Thoracic aorta (tissue), 2 donors: ENCODE measurements at places on chromosomes 6 and 20.

DNA sequence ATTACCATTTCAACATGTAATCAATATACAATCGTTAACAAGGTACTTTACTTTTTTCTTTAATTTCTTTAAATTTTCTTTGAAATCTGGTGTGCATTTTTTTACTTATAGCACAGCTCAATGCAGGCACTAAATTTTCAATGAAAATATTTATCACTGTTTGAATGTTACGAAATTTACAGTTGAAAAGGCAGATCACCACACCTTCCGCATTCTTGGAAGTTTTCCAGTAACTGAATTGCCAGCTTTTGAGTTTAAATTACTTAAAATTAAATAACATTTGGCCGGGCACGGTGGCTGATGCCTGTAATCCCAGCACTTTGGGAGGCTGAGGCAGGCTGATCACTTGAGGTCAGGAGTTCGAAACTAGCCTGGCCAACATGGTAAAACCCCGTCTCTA lies 309.9 kb downstream of the BMP7 start:
- DNase-seq = no peak

- DNase-seq = no peak
Observed at GRCh38 chr6:45758787-45759471, 256.7 kb downstream of the CLIC5 start.

DNA sequence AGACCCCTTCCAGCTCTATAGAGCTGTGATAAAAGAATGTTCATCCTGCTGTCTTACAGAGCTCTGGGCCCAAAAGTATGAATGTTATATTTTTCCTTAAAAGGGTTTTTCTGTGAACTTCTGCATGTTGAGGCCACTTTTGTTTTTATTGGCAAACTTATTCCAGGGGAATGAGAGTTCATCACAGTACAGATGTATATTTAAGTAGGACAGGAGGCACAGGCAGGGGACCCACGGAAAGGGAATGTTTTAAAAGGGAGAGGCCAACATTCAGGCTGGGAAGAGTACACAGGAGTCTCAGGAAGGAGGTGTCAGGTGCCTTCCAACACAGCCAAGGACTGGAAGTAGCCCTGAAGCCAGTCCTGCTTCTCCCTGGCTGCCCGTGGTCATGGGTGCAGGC lies 148.4 kb downstream of the EYA2 start:
- DNase-seq = no peak

DNA sequence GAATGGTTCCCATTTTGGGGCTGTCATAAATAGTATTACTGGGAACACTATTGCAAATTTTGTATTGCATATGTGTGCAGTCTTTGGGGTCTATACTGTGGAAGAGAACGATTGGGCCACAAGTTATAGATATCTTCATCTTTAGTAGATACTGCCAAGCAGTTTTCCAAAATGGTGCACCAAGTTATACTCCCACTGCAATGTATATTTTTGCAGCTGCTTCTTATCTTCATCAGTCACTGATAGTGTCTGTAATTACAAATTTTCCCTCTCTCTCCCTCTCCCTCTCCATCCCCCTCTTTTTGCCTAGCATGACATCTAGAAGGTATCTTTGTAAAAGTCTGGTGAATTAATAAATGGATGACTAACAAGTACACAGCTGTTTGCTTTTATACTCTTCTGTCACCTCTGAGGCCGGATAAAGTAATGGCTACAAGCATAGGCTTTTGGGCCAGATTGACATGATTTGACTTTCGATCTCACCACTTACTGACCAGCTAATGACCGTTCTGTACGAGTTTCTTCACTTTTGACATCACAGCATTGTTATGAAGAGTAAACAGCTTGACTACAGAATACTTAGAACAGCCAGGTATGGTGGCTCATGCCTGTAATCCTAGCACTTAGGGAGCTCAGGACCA lies 113.3 kb upstream of the SLC2A12 start:
- DNase-seq = no peak

DNA sequence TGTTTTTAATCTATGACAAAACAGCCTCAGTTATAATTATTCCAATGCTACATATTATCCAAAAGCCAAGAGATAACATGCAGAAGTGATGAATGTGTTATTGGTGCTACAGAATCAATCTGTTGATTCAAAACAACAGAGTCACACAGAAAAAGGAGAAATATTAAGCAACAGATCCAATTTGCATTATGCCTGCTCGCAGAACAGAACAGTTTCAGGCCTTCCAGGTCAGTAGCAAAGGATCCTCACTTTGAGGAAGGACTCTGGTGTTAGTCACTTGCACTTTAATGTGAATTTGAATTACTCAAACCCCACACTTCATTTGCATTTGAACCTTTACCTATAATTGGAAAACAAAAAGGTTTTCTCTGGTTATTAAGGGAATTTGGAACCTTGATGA lies 198.6 kb upstream of the NT5E start:
- DNase-seq = no peak

DNA sequence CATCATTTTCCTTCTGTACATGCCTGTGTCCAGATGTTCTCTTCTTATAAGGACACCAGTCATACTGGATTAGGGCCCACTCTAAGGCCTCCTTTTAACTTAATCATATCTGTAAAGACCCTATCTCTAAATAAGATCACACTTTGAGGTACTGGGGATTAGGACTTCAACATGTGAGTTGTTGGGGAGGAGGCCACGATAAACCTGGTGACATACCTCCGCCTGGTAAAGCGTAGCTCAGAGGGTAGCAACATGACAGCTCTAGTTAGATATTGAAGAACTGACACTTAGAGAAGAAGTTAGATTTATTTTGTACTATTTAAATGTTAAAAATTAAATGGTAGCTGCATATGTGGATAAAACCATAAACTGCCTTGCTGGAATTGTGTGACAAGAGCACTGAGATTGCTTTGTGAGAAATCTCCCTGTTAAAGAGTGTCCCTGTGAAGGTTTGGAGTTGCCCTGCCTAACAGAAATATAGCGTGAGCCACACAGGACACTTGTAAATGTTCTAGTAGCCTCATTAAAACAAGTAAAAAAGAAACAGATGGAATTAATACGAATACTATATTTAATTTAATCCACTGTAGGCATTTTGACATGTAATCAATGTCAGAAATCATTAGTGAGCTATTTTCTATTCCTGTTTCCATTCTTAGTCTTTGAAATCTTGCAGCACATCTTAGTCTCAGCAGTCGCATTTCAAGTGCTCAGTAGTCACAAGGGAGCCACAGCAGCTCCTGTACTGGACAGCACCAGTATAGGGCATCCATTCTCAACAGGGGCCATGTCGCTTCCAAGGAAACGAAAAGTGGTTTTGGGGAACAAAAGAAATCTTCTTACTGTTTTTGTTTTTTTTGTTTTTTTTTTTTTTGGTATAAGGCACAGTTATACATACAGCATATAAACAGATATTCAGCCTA lies 13.4 kb downstream of the PLCB1 start:
- no peak for DNase-seq

DNA sequence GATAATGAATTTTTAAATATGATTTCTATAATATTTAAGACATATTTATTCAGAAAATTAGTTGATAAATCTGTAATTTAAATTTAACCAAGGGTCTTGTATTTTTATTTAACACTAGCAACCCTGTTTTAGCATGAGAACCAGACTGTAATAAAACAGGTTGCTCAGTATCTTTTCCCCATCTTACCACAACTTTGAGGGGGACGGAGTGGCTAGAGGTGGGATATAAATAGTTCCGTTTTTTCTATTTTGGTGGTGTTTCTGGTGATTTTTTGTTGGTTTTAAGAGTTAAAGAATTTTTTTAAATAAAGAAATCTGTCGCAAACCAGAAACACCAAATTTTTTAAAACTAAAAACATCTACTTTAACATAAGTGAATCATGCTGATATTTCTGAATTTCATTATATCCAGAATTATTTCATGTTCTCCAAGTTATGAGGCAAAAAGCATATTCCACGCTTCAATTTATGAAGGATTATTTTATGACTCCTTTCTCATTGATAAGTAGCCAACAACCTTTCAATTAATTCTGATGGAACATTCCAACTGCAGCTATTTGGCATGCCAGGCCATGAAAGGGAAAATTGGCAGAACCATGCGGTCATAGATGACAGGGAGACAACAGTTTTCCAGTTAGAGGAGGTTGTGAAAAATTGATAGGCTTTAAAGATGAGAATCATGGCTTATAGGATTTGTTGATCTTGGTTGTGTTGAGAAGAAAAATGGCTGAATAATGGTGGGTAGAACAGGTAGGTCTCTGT lies 151.9 kb upstream of the CARMIL1 start:
- no peak for DNase-seq

DNA sequence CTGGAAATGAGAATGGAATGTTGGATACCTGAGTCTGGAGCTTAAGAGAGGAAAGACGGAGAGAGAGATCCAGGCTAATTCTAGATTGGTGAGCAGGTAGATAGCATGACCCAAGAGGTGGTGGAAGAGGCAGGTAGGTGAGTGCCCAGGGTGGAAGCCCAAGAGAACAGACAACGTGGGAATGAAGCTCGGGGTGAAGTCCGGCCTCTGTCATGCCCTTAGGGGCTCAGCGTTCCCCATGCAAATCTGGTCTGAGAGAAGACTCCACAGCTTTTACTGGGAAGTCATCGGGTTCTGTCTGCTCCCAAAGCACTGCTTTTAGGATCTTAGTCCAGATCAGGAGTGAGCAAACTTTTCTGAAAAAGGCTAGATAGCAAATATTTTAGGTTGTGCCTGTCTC lies 3.6 kb downstream of the NELFCD start:
- no peak for DNase-seq

GRCh38 chr6:44431118-44431725 lies 43.7 kb downstream of the CDC5L start:
- DNase-seq = no peak

DNA sequence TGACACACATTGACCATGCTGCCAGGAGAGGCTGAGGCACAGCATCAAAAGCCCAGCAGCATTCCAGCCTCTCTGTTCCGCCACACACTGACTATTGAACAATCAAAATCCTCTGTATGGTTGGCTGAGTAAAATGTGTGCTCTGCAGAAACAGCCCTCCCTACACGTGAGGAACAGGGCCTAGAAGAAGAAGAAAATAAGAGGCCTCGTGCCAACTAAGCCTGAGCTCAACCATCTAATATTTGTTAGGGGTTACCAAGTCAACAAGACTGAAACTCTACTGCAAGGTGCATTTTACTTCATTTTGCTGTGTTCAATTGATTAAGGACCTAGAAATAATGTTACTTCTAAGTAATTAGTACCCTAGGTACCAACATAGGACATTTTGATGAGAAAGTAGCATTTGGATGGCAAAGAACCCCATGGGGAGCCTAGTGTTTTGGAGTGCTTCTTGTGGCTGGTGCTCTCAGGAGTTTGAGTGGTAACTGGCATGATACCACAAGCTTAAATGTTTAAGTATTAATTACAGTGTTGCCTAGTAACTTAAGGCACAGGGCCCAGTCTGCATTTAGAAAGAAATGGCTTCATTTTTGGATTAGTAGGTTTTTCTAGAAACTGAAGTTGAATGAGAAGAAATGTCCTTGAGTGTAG lies 146.6 kb upstream of the PLN start:
- DNase-seq = no peak

GRCh38 chr6:14290772-14291330 lies 173.3 kb downstream of the CD83 start:
- no peak for DNase-seq

GRCh38 chr20:61900011-61900944 lies 165.4 kb downstream of the TAF4 start:
- DNase-seq = no peak

- DNase-seq = no peak
Observed at GRCh38 chr6:29424168-29424567, 9.4 kb downstream of the OR12D1 start.

DNA sequence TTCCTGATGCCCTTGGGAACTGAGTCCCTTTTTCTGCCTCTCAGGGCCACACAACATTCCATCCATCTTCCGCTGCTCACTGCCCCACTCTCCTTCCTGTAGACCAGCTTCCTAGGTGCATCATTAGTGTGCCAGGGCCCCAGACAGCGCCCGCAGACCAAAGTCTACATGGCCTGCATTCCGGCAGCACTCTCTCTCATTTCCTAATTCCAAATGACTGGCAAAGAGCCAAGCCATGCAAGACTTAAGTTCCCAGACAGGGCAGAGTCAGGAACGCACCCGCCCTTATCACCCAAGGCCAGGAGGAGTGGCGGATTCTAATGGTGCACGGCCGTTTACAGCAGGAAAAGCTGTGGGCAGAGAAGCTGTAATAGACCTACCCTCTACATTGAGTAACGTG lies 159.8 kb upstream of the ARID1B start:
- no peak for DNase-seq

DNA sequence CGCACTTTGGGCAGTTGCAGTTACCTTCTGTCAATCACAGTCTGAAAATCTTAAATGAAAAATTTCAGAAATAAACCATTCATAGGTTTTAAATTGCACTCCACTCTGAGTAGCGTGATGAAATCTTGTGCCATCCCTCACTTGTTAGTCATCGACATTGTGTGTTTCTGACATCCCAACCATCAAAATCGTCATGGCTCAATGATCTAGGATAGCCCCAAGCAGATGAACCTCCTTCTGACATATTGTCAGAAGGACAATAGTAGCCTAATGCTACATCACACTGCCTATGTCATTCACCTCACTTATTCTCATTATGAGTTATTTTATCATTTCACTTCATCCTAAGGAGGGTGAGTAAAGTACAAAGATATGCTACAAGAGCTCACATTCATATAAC lies 284.8 kb downstream of the PTPRK start:
- no peak for DNase-seq

- DNase-seq = no peak
Observed at GRCh38 chr6:140079328-140079727, 704.9 kb upstream of the CITED2 start.

- DNase-seq = no peak
Observed at GRCh38 chr6:51702851-51703250, 384.6 kb downstream of the PKHD1 start.

- no peak for DNase-seq
Observed at GRCh38 chr6:82893889-82894652, 171.6 kb downstream of the UBE3D start.

GRCh38 chr6:155143578-155144106 lies 120.2 kb upstream of the CLDN20 start:
- DNase-seq = no peak

- DNase-seq = no peak
Observed at GRCh38 chr20:45456632-45457031, 12.9 kb upstream of the WFDC2 start.

DNA sequence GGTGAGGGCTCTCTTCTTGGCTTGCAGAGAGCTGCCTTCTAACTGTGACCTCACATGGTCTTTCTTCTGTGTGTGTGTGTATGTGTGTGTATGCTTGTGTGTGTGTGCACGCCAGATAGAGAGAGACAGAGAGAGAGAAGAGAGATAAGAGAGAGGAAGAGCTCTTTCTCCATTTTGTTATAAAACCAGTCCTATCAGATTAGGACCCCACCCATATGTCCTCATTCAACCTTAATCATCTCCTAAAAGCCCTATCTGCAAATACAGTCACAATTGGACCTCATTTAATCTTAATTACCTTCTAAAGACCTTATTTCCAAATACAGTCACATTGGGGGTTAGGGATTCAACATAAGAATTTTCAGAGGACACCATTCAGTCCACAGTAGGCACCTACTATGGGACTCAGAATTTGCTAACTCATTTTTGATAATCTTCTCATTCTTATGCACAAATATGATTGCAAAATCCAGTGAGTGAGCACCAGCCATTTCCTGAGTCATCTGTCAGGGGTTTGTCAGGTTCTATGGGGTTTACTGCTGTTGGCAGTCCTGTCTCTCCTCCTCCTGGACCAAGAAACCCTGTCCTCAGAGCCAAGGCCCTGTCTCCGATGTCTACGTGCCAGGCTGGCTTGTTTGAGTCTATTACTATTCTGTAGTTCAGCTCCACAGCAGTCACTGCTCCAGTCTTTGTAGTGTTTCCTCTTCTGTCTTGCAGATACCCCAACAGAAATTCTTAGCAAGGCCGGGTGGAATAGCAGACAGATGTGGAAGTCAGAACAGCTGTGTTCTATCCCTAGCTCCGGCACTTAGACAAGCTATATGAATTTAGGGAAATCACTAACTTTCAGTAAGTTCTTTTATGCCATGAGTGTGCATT lies 59.0 kb upstream of the FAM184A start:
- DNase-seq = no peak
